ENCODE measurements at places on chromosomes 6 and 20.

DNA sequence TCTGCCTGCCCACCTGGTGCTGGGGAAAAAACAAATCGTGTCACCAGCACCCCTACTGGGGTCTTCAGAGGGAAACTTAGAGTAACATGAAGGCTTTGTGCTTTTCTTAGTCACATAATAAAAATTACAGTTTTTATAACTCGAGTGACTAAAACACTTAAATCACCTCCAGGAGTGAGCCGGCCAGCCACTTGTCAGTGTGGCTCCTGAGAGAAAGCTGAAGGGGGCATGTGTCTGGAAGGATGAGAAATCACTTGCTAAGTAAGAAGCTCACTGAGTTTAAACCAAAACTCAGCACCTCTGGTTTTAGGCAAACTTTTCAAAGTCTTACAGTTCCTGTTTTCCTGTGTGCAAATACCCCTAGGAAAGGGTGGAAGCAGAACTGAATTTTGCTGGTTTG lies 372.2 kb downstream of the CDH26 start:
- DNase-seq: no peak

DNA sequence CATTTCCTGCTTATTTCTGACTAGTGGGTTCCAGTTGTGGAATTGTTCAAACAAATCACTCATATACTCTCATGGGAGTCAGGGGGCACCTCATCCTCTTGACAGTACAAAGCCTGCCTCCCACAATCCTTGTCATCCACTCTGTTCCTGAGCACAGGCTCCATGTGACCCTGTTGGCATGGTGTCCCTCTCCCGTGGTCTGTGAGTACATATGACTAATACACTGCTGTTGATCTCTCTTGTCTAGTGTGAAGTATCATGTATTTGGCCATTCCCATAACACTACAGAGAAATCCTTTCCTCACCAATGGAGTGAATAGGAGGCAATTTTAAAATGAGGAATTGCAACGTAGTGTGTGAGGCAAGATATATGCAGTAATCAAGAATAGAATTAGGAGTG lies 185.3 kb downstream of the OGFRL1 start:
- no peak for DNase-seq

- no peak for DNase-seq
These were observed 79.6 kb upstream of the AHI1 start for GRCh38 chr6:135577059-135577538.

GRCh38 chr6:130943738-130944137 lies 116.5 kb downstream of the SMLR1 start:
- DNase-seq: no peak

- DNase-seq: no peak
These were observed 63.5 kb downstream of the TBXT start for GRCh38 chr6:166104107-166104506.

GRCh38 chr20:695165-695866 lies 19.7 kb upstream of the SCRT2 start:
- no peak for DNase-seq

GRCh38 chr6:147693181-147693580 lies 184.7 kb downstream of the SAMD5 start:
- no peak for DNase-seq

DNA sequence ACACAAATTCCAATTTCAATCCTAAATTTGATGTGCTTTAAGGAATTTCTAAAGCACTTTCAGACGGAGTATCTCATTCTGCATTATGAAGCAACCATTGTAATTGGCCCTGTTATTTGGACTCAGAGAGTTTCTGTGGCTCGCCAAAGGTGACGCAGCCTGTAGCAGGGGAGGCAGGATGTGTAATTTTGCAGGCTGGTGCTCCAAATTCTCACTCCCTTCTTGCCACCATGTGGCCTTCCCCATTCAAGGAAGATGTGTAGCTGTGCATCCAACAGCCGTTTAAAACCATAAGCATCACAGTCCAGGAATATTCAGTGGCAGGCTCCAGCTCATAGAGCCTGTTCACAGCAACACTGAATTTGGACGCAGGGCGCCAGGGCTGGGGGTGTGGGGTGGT lies 45.8 kb downstream of the AGPAT4 start:
- DNase-seq: no peak

- DNase-seq: no peak
These were observed 297.2 kb downstream of the GJA1 start for GRCh38 chr6:121732641-121733040.

GRCh38 chr20:20614391-20614790 lies 98.1 kb downstream of the RALGAPA2 start:
- DNase-seq: no peak

DNA sequence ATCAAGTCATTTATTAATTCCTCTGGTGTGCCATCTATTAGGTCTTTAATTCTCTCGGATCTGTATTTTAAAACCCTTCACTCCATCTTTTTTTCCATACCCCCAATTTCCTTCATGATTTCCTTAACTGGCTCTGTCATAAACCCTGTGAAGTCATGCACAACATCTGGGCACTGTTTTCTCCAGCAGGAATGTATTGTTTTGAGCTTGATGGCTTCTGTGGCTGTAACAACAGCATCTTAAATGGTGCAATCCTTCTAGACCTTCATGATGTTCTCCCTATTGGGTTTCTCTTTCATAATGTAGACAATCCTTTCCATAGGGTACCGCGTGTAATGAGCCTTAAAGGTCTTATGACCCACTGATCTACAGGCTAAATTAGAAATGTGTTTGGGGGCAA lies 29.0 kb downstream of the CDK19 start:
- DNase-seq: no peak

DNA sequence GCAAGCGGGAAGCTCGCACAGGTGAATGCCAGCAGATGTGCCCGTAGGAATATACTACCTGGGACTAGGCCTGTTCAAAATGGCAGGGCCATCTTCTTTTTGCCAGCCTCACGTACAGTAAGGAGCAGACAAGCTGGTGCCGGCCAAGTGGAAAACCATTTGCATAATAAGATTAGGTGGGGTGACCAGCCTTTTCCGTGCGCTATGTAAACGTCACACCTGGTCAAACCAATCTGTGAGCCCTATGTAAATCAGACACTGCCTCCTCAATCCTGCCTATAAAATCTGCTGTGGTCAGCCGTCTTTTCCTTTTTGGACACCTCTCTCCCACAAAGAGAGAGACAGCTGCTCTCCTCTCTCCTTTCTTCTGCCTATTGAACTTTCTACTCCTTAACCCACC lies 60.8 kb upstream of the TMEM30A start:
- no peak for DNase-seq

DNA sequence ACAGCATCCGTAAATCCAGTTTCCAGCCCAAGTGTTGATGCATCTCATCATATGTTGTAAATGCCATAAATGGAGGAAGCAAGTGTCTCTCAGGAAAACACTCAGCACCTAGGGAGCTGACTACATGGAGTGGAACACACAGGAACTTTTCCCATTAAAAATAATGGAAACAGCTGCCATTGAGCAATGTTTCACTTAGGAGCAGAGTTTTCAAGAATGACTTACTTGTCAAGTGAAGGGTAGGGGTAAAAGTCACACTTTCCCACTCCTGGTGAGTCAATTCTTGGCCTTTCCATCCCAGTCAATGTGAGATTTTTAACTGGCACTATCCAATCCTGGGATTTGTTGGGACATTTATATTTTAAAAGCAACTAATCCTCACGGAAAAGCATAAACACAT lies 119.4 kb upstream of the ASF1A start:
- DNase-seq: no peak

DNA sequence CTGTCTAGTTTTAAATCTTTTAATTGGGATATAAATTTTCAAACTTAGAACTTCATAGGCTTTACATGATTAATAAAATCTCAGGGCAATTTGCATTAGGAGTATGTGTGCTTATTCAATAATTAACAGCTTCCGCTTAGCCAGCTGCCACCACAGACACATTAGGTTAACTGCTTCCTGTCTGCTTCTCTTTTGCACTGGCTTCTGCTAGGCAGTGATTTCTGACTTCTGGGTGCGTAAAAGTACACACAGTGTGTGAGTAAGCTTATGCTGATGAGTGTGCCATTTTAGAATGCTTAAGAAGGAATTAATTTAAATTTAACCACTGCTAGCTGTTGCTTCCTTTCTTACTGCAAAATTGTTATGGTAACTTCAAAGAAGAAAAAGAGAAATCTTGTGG lies 73.9 kb downstream of the F13A1 start:
- no peak for DNase-seq

- no peak for DNase-seq
These were observed 143.1 kb downstream of the ADGRG6 start for GRCh38 chr6:142444881-142445301.

DNA sequence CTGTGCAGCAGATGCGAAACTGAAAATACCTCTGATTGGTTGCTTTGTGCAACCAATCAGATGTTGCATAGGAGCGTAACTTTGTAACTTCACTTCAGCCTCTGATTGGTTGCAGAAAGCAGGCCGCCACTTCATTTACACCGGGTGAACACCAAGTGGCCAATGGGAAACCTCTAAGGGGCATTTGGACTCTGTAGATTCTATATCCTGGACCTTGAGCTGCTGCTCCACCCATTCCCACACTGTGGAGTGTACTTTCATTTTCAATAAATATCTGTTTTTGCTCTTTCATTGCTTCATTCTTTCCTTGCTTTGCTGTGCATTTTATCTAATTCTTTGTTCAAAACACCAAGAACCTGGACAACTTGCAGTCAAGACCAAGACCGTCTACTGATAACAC lies 14.1 kb upstream of the NXT1 start:
- DNase-seq: no peak

DNA sequence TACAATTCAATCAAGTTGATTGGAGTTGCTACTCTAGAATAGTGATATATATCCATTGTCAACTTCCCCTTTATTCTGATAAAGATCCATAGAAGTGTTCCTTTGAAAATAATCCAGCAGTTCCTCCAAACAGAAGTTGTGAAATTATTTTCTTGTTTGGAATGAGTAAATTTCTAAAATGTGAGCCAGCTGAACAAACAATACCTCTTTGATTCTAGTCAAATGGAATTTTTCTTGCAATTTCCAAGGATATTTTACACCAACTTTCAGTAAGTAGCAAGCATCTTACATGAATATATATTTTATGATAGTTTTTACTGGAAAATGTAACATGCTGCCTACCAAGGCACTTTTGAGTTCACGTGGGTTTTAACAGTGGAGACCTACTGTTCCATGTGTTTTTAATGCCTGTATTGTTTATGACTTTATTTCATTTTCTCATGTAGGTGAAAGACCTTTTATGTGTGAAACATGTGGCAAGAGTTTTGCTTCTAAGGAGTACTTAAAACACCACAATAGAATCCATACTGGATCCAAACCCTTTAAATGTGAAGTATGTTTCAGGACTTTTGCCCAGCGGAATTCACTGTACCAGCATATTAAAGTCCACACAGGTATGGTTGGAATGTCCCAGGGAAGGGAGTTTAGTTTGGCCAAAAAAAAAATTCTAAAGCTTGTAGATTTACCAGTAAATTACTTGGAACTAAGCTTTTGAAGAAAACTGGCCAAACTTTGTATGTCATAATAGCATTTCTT lies 6.5 kb downstream of the GZF1 start:
- DNase-seq: no peak

GRCh38 chr6:40754461-40755045 lies 167.4 kb upstream of the LRFN2 start:
- DNase-seq: no peak

DNA sequence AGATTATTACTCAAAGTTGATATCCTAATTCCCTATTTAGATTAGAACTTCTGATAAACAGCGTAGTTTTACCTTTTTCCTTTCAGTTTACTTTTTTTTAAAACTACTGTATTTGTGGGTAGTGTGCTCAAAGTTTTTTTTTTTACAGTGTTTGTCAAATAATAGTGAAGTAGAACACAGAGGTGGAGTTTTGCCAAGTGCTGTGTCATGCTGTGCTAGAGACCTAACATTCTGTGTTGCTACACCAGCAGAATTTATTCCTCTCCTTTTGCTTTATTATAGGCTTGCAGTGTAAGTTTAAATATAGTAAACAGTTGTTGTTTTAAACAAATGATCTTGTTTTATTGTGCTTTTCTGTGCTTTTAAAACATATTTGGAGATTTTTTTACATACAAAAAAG lies 125.4 kb downstream of the HIVEP1 start:
- DNase-seq: no peak

GRCh38 chr6:5745081-5745480 lies 261.6 kb downstream of the NRN1 start:
- no peak for DNase-seq

DNA sequence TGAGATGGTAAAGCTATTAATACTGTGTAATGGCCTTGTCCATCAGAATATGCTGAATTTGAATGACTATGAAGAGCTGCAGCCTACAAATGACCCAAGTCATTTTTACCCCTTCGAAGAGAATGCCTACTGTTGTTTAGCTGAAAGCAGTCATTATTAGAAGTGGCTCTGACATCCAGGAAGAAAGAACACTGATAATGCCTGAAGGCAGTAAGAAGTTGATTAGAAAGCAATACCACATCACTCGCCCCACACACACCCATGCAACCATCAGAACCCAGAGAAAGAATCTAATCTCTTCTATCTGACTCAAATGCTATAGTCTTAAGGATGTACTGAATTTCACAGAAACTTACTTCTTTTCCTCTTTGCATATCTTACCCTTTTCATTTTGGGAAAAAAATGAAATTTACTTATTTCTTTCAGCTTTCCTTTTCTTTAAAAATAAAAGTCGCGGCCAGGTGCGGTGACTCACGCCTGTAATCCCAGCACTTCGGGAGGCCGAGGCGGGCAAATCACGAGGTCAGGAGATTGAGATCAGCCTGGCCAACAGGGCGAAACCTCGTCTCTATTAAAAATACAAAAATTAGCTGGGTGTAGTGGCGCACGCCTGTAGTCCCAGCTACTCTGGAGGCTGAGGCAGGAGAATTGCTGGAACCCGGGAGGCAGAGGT lies 61.0 kb downstream of the ARHGAP18 start:
- no peak for DNase-seq

GRCh38 chr6:107244742-107245480 lies 129.6 kb upstream of the BEND3 start:
- DNase-seq: no peak

DNA sequence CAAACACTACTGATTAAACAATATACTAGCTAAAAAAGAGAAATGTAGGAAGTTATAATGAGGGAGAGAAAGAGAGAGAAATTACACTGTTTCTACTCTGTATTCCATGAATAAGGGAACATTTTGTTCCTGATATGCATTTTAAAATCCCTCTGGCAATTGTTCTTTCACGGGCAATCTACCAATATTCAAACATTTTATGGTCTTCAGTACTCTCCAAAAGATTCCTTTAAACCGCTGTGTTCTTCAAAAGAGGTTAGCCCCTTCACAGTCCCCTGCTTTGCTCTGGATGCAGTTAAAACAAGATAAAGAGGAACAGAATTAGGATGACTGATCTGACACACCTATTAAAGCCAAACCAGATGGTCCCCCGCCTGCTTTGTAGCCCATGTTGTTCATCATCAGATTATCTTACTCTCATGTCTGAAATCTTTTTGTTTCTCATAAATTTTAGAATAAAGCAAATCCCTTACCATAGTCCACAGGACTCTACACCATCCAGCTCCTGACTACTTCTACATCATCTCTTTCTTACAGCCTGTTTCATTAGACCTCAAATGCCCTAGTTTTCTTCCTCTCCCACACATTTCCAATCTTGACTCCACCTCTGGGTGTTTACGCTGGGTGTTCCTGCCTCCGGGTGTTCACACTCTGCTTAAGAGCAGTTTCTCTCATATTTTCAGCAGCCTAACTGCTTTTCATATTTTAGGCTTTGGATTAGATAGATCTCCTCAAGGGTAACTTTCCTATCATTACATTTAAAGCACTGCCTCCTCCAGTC lies 399.7 kb downstream of the COL12A1 start:
- DNase-seq: no peak

GRCh38 chr6:110526726-110527125 lies 50.3 kb upstream of the SLC22A16 start:
- no peak for DNase-seq
